HS-5 (cell line): ENCODE measurements at places on chromosomes 13 and 19.

DNA sequence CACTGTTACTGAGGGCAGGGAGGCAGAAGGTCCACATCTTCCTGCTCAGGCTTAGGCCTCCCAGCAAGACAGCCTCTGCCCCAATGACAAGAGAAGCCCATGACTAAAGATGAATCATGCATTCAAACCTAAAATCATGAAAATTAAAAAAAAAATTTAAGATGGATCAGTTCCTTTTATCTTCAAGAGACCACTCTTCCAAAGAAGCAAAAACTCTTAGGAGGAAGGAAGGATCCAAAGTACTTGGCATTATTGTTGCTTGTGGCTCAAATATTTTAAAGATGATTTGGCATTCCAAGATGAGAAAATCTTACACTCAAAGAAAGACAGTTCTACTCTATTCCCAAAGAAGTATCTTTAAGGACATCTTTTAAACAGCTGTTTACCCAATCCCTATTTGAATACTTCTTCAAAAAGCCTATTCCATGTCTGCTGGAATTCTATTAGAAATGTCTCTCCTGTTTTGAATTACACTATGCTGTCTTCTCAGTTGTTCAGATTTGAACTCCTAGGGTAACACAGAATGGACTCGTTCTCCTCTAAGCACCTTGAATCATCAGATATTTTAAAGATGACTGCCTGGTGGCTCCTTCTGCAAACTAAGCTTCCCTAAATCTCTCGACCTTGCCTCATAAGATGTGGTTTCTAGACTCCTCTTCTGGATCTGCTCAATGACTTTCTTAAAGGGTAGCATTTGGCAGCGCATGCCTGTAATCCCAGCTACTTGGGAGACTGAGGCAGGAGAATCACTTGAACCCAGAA, 7.0 kb downstream of the SERP2 start:
- DNase-seq = no peak

DNA sequence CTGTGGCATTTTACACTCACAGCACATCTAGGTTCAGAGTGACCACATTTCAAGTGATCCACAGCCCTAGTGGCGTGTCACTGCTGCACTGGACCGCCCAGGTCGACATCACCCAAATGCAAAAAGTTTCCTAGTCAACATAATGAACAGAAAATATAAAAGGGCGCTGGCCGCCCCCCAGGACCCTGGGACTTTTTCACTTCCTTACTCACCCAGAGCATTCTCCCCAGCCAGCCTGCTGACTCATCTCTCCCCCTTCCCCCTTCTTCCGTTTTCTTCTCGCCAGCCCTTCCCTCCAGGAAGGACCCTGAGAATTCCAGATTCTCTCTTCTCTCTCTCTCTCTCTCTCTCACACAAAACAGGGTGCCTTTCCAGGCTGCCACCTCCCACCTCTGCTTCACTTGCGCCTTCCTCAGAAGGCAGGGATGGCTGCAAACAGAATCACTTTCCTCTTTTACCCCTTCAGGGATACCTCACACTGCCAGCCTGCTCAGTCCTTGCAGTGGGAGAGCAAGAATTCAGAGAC, 21.0 kb upstream of the GRWD1 start:
- DNase-seq = no peak

GRCh38 chr13:50617134-50617721, 226.3 kb downstream of the DLEU7 start:
- peak; percentile 59 for DNase-seq

DNA sequence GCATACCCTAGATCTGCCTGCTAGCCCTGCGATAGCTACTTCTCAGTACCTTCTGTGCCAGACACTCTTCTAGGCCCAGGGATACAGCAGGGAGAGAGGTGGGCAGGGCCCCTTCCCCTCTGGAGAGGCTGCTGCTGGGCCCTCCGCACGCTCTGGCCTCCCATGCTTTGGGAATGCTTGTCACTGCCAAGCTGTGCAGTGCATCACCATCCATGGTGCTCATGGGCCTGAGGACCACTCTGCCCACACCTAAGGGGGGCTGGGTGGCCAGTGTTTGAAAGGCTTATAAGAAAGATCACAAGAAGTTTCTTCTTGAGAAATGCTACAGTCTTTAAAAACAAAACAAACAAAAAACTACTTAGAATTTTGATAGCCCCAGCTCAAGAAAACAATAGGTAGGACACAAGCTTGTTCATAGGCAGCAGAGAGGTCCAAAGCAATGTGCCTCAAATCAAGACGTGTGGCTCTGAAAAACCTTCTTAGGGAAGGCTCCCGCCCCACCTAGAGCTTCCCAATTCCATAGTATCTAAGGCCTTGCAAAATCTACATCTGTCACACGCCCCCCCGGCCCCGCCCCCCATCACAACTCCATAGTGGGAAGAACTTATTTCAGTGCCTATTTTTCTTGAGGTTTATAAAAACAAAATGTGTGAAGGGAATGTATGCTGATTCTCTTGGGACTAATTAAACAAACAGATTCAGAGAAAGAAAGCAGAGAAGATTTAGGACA, 145.8 kb downstream of the TM9SF2 start:
- DNase-seq = no peak
